ENCODE measurements at places on chromosomes 13 and 19.

DNA sequence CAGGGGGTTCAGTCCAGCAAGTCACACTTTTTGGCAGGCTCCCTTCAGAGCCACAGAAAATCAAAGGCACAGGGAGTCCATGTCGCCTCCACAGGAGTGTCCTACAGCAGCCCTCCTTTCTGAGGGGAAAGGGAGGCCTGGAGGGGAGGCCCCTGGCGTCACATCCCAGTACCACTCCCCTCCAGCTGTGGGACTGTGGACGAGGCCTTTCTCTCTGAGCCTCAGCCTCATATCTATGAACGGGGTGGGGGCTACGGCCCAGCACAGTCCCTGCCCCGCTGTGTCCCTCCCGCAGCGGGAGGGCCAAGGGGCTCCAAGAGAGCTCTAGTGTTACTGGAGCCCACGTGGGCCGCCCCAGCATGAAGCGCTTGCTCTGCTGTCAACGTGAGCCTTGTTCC is 23.8 kb downstream of the PEPD start:
- no peak for DNase-seq

- peak; percentile 80 for DNase-seq
These were observed 4.7 kb downstream of the SERTAD1 start for GRCh38 chr19:40420766-40421765.

DNA sequence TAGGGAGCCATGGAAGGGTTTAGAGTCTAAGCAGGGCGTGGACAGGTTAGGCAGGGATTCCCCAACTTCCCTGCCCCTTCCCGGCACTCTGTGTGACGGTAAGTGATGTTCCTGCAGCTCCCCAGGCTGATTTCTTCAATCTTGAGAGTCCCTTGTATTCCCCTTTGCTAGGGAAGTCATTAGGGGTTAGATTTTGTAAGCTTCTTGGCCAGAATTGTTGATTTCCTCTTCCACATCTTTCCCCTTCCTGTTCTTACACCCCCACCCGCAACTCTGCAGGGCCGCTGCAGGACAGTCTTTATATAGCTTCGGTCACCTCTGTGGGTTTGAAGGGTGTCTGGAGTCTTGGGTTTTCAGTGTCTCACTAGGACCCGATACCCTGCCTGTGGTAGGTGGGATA is 10.6 kb upstream of the ADGRE1 start:
- DNase-seq: no peak

DNA sequence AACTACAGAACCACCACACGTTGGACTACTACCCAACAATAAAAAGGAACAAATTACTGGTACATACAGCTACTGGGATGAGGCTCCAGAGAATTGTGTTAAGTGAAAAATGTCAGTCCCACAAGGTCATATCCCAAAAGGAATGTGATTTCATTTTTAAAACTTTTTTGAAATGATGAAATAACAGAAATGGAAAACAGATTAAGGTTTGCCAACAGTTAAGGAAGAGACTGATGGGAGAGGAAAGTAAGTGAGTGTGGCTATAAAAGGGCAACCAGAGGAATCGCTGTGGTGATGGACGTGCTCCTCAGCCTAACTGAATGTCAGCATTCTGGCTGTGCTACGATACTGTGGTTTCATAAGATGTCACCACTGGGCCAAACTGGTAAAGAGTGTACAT is 512.8 kb downstream of the UQCRFS1 start:
- no peak for DNase-seq

DNA sequence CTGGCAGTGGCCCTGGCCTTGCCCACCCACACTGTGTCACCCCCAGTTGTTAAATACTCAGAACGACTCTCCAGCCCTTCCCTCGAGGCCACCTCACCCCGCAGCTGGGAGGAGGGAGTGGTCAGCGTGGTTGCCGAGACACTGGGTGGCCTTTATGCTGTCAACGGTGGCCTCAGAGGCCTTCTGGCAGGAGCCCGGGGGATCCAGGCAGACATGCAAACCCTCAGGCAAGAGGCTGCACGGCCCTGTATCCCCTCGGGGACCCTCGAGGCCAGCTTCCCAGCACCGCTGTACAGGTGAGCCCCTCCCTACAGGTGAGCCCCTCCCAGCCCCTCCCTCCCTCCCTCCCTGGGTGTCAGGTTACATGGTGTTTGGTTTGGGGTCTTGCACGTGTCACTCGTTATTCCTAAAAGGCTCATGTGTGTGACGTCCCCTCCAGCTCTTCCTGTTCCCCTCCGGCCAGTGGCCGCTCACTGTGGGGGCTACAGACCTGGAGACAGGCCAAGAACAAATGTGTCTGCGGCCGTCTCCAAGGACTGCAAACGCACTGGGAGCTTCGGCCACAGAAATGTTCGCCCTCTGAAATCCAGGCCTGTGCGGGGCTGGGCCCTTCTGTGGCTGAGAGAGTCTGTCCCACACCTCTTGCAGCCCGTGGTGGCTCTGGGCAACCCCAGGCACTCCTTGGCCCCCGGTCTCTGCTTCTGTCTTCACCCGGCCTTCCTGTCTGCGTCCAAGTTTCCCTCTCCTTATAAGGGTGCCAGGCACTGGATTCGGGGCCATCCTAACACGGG is at the start of gene TEKTIP1:
TSS of gene TEKTIP1 (plus strand) at position 210 of the 791 bp plus-strand sequence. CDS start at position 214, 4 bp downstream.
- DNase-seq: no peak

- DNase-seq: no peak
These were observed 20.8 kb upstream of the SEMA6B start for GRCh38 chr19:4580021-4580901.

GRCh38 chr13:23634897-23635296 is 64.7 kb downstream of the TNFRSF19 start:
- no peak for DNase-seq

- no peak for DNase-seq
These were observed 710.9 kb upstream of the SPRY2 start for GRCh38 chr13:81051873-81052272.

GRCh38 chr19:39223703-39224279 is 19.7 kb upstream of the SYCN start:
- no peak for DNase-seq

DNA sequence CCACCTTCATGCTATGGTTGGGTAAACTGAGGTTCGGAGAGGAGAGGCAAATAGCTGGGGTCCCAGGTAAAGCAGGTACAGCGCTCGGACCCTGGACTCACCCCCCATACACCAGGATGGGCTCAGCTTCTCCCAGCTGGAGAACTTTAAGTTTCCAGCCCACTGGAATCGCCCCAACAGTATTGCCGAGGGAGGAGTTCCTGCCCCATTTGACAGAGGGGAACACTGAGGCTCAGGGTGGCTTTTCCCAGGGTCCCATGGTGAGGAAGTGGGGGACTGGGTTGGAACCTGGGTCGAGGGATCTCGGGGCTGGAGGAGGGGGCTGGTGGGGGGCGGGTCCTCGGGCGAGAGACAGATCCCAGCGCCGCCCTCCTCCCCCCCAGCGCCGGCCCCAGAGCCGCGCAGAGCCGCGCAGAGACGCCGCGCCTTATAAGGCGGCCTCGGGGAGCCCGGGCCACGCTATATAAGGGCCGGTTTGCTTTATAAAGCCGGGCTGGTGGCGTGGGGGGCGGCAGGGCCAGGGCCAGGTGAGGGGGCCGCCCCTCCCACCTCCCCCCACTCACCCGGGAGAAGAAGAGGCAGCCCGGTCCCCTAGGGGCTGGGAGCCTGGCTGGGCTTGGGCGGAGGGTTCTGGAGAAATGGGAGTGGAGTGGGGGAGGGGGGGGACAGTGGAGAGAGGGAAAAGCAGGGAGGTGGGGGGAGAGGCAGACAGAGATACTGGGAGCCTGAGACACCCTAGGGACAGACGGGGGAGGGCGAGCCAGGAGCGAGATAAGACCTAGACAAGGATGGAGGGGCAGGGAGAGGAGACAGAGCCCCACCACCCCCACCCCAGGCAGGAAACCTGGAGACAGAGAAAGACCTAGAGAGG is 1.1 kb downstream of the CNN1 start:
- DNase-seq: no peak

Measured in AG09319 (cell line).